ENCODE measurements at places on chromosomes 6 and 20.

DNA sequence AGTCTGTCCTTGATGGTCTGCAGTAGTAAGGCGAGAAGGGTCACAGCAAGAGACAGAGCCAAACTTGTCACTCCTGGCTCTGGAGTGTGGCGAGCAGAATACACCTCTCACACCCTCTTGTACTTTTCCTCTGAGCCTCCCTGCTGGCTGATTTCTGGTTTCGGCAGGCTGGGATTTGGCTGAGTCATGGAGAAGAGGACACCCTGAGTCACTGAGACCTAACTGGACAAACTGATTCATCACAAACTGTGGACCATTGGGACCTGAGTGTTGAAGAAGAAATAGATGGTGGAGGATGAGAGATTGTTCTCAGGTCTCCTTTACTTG, 101.7 kb downstream of the F13A1 start:
- no peak for ATAC-seq

DNA sequence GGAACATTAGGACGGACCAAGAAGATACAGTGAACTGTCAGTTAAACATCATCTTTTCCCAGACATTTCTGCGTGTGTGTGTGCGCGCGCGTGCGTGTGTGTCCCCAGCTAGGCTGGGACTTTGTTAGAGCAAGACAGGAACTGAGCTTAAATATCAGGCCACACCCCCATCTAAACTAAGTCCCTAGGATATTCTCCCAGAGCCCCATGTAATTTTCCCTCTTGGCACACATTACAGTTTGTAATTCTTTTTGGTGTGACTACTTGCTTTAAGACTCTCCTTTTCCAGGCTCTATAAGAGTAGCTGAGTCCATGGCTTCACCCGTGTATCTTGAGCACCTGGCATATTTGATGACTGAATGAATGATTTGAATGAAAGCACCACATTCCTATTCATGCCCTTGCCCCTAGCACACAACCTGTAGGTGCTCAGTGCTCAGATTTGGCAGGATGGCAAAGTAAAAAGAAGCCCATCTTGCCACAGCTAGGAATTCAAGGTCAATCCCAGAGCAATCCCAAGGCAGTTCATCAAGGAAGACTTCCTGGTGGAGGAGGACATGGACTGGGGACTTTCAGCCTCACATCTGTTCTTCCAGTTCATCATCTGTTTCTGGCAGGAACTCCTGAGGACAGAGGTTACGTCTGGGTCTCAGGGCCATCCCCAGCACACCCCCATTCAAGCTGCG, 69.2 kb downstream of the MRPL14 start:
- no peak for ATAC-seq

DNA sequence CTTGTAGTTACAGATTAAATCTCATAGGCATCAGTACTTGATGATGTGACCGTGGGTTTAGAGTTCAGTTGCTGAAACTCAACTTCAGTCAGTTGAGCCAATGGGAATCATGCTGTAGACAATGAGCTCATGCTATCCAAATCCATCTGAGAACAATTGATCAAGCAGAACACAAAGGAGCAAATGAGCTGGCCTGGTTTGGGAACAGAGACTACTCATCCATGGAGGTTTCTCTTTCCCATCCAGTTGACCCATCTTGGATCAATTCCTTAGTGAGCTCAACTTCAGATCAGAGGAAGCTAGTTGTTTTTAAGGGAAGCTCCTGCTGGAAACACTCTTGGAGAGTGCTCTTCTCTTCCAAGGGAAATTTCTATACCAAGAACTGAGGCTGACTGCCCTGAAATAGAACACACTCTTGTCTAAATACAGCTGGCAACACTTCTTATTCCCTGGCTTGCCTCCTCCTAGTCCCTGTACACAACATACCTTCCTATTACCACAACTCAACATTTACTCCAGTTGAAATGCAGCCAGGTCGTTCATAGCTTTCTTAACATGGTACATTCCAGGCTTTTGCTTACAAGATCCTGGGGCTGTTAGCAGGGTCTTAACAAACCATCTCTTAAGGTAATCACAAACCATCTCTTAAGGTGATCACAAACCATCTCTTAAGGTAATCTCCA, 203.9 kb upstream of the PRDM1 start:
- no peak for ATAC-seq

DNA sequence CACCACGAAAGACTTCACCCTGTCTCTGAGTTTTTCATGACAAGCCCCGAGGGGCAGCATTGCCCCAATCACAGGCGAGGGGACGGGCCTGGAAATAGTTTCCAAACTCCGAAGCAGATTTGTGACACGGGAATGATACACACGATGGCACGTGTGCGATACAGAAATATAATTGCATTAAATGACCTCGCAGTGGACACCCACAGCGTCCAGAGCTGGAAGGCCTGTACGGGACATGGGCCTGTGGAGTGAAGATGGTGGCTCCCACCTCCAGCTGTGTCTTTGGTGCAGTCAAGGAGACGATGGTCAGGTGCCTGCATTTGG, 43.0 kb downstream of the PMEPA1 start:
- no peak for ATAC-seq

- no peak for ATAC-seq
These were observed 90.4 kb downstream of the SLC2A10 start for GRCh38 chr20:46799781-46800408.

DNA sequence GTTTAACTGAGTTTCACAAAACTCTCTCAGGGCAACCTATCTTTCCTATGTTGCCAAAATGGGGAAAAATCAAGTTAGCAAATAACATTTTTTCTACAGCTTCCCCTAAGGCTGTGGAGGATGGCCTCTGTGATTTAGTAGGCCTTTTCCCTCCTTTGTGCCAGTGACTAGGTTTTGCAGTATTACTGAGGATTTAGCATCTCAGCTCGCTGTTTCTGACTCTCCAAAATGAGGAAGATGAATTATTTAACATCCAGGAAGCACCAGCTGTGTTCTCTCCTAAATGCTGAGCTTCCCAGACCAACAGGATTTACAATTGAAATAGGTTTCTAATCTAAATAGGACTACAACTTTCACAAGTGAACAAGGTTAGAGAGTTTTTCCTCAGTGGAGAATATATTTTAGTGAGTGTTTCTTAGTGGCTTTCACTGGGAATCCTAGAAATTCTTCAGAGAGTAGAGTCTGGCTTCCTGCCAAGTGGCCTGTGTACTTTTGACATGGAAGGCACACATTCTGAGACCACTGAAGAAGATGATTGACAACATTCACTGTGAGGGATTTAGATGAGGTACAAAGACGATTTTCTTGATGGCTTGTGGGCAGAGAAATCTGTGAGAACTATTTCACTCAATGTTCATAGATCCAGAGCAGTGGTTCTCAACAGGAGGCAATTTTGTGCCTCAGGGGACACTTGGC, 62.4 kb downstream of the PTCHD4 start:
- ATAC-seq = no peak

DNA sequence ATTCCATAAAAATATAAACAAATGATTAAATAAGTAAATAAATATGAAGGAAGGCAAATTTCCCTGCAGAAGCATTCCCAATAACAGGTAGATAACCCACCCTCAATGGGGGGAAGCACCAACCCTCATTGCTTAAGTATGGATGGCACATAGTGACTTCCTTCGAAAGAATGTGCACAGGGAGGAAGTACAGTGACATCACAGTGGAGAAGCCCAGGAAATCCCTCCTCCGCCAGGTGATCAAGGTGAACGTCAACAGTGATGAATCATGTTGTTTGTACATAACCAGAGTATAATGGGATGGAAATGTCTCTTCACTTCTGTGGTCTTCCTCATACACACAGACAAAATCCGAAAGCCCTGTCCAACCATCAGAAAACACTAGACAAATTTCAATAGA, 267.9 kb downstream of the THBS2 start:
- ATAC-seq = peak; percentile 73

DNA sequence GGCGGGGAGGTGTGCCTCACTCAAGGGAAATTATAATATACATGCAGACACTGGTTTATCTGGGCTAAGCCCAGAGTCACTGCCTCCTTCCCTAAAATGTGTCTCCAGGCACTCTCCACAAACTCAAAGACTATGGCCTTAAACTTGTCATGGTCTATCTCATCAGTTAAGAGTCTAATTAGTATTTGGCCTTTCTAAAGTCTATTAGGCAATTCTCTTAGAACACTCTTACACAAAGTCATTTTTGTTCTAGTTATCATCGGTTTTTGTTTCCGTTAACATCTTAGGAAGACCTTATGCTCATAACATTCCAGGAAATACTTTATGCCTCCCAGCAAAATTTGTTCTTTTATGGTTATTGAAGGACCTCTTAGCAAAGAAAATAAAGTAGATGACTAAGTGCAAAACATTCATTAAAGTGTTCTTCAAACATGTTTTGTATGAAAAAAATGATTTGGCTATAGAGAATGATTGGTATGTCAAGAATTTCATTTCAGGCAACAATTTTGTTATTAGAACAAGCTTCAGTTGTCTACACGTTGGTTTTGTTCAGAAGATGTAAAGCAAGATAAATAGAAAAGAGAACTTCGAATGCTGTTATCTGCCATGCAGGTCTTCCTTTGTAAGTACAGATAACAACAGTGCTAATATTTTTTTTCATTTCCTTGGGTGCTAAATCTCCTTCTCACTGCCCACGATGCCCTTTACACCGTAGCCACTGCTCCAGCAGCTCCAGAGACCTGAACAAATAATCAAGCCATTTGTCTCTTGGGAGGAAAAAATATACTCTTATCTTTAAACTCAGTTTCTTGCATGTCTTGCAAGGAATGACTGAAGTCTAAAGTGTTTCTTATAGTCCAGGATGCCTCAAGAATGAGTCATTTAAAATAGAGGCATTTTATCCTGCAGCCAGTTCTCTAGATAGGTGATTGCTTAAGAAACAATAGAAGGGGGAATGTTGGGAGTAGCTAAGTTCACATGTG, 170.4 kb downstream of the HTR1B start:
- ATAC-seq = no peak

GRCh38 chr20:3494218-3494617, 23.4 kb downstream of the ATRN start:
- ATAC-seq = peak; percentile 65

DNA sequence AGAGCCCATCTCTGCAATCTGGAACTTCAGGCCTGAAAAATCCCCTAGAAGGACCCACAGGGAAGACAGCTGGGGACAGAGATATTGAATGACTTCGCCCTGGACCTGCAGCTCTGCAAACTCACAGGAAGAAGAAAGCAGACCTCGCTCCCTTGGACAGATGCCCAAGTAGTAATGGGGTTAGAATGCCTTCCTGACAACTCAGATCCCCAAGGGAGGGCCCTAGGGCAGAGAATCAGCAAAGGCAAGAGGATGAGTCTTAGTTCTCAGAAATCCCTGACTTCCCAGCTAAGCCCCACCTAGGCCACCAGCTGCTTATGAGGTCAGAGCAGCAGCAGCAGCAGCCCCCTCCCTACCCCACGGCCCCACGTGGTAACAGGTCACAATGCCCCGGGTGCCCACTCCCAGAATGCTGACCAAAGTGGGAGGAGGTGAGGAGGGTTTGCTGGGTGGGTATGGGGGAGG, at the start of gene C20orf141:
TSS of gene C20orf141 (plus strand) at position 401 of the 465 bp plus-strand sequence. CDS start 198 bp downstream, outside the sequence.
- ATAC-seq = peak; percentile 55

DNA sequence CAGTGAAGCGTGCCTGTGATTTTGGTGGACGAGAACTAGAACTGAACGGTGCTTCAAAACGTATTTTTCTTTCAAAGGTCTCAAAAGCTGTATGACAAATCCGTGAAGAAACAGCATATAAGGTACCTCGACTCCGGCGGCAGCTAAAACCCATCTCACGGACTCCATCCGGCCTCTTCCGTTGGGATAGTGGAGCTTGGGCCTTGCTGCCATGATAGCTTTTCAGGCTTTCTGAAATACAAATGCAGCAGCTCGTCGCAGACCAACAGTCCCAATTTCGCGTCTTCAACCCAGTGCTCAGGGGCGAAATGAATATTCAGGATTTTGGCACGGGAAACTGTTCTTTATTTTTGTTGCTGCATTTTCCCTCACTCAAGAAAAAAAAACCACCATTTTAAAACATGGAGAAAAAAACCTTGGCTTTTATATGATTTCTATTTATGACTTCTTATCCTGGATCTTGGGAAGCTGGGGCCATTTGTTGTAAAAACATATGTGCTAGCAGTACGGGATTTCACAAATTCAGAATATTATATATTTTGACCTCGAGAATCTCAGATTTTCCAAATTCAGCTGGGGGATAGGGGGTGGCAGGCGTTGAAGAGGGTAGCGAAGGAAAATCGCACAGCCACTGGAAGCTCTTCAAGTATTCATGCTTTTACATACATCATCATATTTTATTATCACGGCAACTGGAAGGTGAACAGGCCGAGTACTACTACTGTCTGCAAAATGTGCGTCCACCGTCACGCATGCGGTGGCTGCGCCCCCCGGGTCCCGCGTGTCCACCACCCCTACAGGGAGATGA, 849 bp downstream of the GSTA4 start:
- ATAC-seq = no peak

GRCh38 chr20:58752565-58752964, 60.0 kb downstream of the NPEPL1 start:
- ATAC-seq = no peak

GRCh38 chr6:11711003-11711983, 67.3 kb downstream of the ADTRP start:
- peak; percentile 73 for ATAC-seq

- no peak for ATAC-seq
These were observed 20.4 kb upstream of the LBP start for GRCh38 chr20:38325905-38326304.

DNA sequence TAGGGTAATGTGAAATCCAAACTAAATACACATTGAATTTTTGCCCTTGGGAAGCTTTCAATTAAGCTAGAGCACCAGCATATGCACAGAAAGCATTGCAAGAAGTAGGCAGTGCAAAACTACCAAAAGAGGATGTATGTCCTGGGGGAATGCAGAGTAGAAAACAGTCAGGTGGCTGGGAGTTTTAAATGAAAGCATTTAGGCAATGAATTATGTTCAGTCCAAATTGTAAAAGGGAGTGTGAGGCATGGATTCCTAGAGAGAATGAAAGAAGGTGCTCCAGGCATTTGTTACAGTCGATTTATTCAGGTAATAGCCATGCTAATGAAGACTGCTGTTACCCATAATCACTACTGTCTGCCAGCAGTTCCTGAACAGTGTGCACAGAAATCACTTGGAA, 604.1 kb upstream of the POU3F2 start:
- ATAC-seq = no peak

DNA sequence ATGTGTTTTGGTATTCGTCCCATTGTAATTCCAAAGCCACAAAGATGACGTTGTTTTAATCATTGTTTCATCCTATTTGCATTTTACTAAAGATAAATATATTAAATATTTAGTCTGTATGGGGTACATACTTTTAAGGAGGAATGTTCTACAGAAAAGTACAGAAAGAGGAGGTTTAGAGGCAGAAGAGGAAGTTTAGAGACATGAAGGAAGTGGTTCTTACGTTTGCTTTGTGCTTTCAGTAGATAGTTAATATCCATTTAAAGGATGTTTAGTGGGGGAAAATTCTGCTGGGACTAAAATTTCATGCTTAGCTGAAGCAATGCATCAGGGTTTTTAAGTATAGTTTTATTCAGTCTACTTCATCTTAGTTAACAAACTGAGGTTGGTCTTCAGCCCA, 116.6 kb downstream of the CRYBG1 start:
- no peak for ATAC-seq

- ATAC-seq = no peak
These were observed 410.1 kb downstream of the TBC1D32 start for GRCh38 chr6:120924214-120924613.

DNA sequence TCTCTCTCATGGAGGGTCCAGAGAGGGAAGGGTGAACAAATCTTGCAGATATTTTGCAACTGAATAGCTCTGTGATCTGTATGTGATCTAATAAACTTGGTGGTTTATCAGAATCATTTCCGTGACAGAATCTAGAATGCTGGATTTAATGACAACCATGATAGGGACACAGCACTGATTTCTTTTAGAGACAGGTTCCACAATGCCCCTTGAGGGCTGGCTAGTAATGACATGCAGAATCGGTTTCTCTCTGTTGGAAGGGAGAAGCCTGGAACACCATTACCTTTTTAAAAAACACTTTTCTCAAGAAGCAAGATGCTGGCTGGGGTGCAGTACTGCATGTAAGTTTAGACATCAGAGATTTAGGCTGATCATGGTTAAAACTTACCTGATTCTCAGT, 313.4 kb downstream of the CDH26 start:
- no peak for ATAC-seq

Data from esophagus mucosa (tissue), 1 donor.